GM18507 (cell line): ENCODE measurements at places on chromosomes 11 and 22.

GRCh38 chr11:27451244-27451965 lies 21.2 kb downstream of the LGR4 start:
- no peak for DNase-seq

DNA sequence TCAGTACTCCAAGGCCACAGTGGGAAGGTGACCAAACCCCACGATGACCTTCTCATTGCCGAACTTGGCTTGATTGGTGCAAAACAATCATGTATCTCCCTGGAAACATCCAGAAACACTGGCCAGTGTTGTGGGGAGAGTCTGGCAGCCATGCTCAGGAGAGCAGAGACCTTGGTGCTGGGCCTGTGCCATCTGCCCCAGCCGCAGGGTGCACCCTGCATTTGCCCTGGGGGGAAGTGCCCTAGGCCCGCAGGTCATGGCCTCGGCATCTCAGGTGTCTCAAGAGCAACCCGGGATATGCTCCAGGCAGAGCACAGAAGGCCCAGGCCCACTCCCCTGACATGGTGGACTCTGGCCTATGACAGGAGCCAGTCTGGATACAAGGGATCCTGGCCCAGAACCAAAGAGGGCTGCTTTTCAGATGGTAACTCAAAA lies 23.7 kb downstream of the ARVCF start:
- DNase-seq: no peak

- no peak for DNase-seq
These were observed 9.8 kb upstream of the APOL6 start for GRCh38 chr22:35638410-35638809.

- DNase-seq: no peak
These were observed 107.5 kb upstream of the THY1 start for GRCh38 chr11:119530509-119530908.
